Cardiac muscle cell (in vitro differentiated cells and primary cell): ENCODE measurements at places on chromosomes 1 and 21. TPM values are rescaled to one million over a fixed set of nuclear protein-coding genes. Genes with fewer than 3 reads are reported as not detected.
A peak's percentile ranks its signal among the peaks of the same experiment; 100 is the strongest.

- no peaks in the 10 kb centered on the region for H3K27me3 ChIP-seq
- no peak overlapping the region for H3K4me3 ChIP-seq
- no peaks in the 10 kb centered on the region for H3K36me3 ChIP-seq
- H3K27ac ChIP-seq, result no peak overlapping the region
- DNase-seq, result no peak
Observed at GRCh38 chr1:98306517-98307089, 354.9 kb upstream of the SNX7 start.

GRCh38 chr1:199522338-199522737, 505.2 kb upstream of the NR5A2 start:
- no peak for DNase-seq
- H3K27me3 ChIP-seq, result no peaks in the 10 kb centered on the region
- H3K4me1 ChIP-seq, result no peaks in the 10 kb centered on the region
- no peaks in the 10 kb centered on the region for H3K36me3 ChIP-seq
- no peak overlapping the region for H3K27ac ChIP-seq
- H3K4me3 ChIP-seq, result no peak overlapping the region

GRCh38 chr1:23577056-23578004, 18.0 kb upstream of the ID3 start:
- no peaks in the 10 kb centered on the region for H3K36me3 ChIP-seq
- peak; percentile 86 for DNase-seq
- H3K27me3 ChIP-seq, result no peaks in the 10 kb centered on the region
- H3K4me1 ChIP-seq, result peaks cover 49% of the 10 kb centered on the region

Gene ADAMTSL4
- 28.8 and 44.2 TPM in 2 replicates for total RNA-seq

DNA sequence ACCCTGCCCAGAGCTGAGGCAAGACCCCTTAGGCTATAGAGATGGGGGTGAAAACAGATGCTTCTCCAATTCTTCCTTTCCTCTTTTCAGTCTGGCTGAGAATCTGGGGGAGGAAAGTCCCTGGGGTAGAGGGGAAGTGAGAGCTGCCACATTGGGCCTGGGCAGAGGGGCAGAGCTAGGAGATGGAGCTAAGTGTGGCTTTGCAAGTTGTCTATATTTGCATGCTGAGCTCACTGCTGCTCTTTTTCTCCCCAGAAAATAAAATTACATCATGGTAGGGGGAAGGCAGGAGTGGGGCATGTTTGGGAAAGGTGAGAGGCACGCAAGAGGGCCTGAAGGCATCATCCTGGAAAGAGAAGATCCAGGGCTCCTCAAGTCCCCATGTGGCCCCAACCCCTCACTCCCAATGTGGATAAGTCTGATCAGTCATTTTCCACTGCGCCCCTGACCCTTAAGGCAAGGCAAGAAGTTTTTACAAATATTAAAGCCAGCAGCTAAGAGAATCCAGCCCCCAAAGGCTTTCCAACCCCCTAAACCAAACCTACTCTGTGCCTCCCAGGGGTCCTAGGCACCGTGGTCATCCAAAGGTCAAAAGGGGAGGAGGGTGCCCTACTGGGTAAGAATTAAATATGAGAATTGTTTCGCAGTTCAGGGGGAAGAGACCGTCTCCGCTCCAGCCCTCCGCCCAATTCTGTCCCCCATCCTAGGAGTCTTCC, 500 bp upstream of the PEA15 start:
- peaks cover 39% of the 10 kb centered on the region for H3K4me1 ChIP-seq
- peak overlapping the region; percentile 100 for H3K4me3 ChIP-seq
- no peak for DNase-seq
- peak overlapping the region; percentile 27 for H3K27ac ChIP-seq
- H3K27me3 ChIP-seq, result no peaks in the 10 kb centered on the region

DNA sequence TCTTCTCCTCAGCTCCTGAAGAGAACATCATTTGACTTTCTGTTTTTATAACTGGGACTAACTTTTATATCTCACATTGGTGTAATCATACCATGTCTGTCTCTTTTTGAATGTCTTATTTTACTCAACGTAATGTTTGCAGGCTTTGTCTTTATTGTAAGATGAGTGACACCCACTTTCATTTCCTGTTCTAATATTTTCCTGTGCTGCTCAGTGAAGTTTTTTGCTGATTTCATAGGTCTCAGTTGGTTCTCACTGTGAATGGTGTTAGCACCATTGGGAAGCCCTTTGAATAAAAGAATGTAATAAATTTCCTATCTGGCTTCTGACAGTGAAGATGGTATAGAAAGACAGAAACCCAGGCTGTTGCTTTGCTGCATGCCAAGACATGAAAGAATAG, 84.0 kb downstream of the RAVER2 start:
- H3K36me3 ChIP-seq, result peaks cover 1% of the 10 kb centered on the region
- H3K27ac ChIP-seq, result no peak overlapping the region
- H3K4me1 ChIP-seq, result peaks cover 11% of the 10 kb centered on the region
- DNase-seq, result no peak
- no peak overlapping the region for H3K4me3 ChIP-seq

- H3K27ac ChIP-seq, result no peak overlapping the region
- no peaks in the 10 kb centered on the region for H3K27me3 ChIP-seq
- no peak for DNase-seq
- H3K4me1 ChIP-seq, result peaks cover 4% of the 10 kb centered on the region
Observed at GRCh38 chr1:83766241-83766691, 232.7 kb downstream of the TTLL7 start.

- no peak overlapping the region for H3K27ac ChIP-seq
- H3K36me3 ChIP-seq, result no peaks in the 10 kb centered on the region
- peak; percentile 82 for DNase-seq
- no peaks in the 10 kb centered on the region for H3K27me3 ChIP-seq
Observed at GRCh38 chr1:155989242-155990004, 11.1 kb upstream of the ARHGEF2 start.

Gene DENND2C
- 1.8 TPM in 2 replicates for total RNA-seq

GRCh38 chr1:183832459-183832858, 27.5 kb downstream of the RGL1 start:
- no peak overlapping the region for H3K27ac ChIP-seq

DNA sequence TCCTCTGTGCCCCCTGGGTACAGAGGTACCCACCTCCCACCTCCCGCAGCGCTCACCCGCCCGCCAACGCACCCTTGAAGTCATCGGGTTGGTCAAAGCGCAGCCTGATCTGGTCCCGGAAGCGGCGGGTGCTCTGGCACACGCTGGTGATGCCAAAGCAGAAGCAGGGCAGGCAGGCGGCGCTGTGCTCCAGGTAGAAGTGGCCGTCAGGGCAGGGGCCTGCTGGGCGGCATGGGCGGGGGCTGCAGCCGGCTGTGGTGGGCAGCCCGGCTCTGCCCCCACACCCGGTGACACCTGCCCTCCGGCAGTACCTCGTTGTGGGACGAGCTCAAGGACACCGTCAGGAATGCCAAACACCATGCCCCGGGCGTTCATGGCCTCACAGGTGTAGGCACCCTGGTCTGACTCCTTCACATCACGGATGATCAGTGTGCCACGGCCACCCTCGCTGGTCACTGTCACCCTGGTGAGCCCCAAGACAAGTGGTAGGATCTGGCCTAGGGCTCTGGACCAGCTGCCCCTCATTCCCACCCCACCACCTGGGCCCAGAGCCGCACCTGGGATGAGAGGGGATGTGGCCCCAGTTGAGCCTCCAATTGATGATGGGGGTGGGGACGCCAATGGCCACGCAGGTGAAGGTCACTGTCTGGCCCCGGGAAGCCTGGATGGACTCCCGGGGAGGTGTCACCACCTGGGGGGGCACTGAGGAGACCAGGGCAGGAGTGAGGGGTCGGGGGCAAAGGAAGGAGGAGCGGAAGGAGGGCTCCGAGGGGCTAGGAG, 52.5 kb downstream of the HSPG2 start:
- no peaks in the 10 kb centered on the region for H3K4me1 ChIP-seq
- H3K27me3 ChIP-seq, result no peaks in the 10 kb centered on the region
- no peak overlapping the region for H3K4me3 ChIP-seq
- no peak overlapping the region for H3K27ac ChIP-seq
- peaks cover 22% of the 10 kb centered on the region for H3K36me3 ChIP-seq
- DNase-seq, result no peak

Gene ERICH3
- total RNA-seq, result 0.14 and 0.15 TPM in 2 replicates

- H3K27me3 ChIP-seq, result no peaks in the 10 kb centered on the region
- H3K27ac ChIP-seq, result peak overlapping the region; percentile 11
- peaks cover 41% of the 10 kb centered on the region for H3K4me1 ChIP-seq
- no peaks in the 10 kb centered on the region for H3K36me3 ChIP-seq
Observed at GRCh38 chr1:8625491-8625890, 191.9 kb downstream of the RERE start.

DNA sequence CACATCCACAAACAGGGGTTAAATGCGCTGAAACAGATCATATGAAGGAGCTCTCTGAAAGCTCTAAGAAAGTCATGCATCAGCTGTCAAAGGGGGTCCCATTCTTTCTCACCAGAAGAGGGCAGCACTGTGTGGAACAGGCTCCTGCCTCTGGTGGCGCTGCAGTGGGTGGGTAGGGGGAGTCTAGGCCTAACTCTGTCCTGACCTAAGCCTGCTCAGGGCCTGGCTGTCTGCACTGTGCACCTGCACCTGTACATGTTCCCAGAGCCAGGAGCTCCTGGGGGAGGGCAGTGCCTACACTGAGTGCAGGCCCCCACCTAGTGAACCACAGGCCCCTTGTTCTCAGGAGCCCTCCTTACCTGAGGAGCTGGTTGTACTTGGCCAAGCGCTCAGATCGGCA, 16.0 kb downstream of the ENO1 start:
- DNase-seq, result no peak
- no peaks in the 10 kb centered on the region for H3K27me3 ChIP-seq
- H3K4me1 ChIP-seq, result peaks cover 19% of the 10 kb centered on the region
- peaks cover 91% of the 10 kb centered on the region for H3K36me3 ChIP-seq
- H3K4me3 ChIP-seq, result no peak overlapping the region

Gene DDR2
- total RNA-seq, result 1.4 and 1.6 TPM in 2 replicates

- H3K4me1 ChIP-seq, result no peaks in the 10 kb centered on the region
- no peak overlapping the region for H3K4me3 ChIP-seq
- no peaks in the 10 kb centered on the region for H3K36me3 ChIP-seq
- H3K27ac ChIP-seq, result no peak overlapping the region
Observed at GRCh38 chr1:98904684-98905083, 100.0 kb downstream of the PLPPR5 start.

- no peaks in the 10 kb centered on the region for H3K36me3 ChIP-seq
- DNase-seq, result no peak
- H3K27me3 ChIP-seq, result no peaks in the 10 kb centered on the region
Observed at GRCh38 chr1:4107291-4107690, 207.2 kb upstream of the C1orf174 start.

Gene PMVK
- 20.1 and 23.8 TPM in 2 replicates for total RNA-seq

DNA sequence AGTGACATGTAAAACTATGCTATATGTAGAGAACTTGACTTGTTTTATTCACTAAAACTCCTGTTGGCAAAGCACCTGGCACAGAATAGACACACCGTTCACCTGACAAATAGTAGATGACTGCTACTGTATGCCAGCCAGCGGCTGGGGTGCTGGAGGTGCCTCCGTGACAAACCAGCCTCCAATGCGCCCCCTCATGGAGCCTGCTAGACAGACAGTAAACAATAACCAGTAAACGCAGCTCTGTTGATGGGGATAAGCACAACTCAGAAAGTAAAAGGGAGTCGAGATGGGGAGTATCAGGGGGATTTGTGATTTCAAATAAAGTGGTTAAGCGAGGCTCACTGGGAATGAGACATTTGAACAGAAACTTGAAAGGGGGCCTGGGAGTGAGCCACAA, 107.2 kb downstream of the PRDM2 start:
- peak; percentile 25 for DNase-seq
- H3K4me1 ChIP-seq, result no peaks in the 10 kb centered on the region
- H3K27ac ChIP-seq, result no peak overlapping the region
- no peaks in the 10 kb centered on the region for H3K27me3 ChIP-seq
